ENCODE measurements at places on chromosomes 5 and 9. TPM values are rescaled to one million over a fixed set of nuclear protein-coding genes. Genes with fewer than 3 reads are reported as not detected.

DNA sequence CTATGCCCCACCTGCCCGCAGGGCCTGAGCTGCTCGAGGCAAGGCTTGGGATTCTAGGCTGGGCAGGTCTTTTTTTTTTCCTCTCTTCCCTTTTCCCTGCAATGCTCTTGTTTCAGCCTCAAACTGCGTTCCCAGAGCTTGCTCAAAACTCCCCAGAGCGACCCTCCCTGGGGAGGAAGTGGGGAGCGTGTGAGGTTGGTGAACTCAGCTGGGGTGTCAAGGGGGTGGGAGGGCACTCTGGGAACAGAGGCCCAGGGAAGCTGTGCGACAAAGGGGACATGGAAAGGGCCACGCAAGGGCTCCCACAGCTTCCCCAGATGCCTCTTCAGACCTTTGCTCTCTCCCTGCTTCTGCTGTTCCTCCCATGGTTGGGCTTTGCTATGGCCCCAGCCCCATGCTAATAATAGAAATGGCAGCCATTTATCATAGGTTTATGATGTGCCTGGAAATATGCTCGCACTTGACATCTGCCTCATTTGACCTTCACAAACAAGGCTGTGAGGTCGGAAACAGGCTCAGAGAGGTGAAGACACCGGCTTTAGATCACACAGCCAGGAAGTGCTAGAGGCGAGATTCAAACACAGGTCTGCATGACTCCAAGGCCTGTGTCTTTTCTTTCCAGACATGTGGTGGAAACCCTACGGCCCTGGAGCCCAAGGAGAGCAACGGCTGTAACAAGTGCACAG lies 40.9 kb upstream of the IL17B start:
- H3K27ac ChIP-seq: no peak overlapping the region
- no peaks in the 10 kb centered on the region for H3K27me3 ChIP-seq
- peaks cover 7% of the 10 kb centered on the region for H3K4me1 ChIP-seq
- no peak overlapping the region for H3K4me3 ChIP-seq
- DNase-seq: no peak
- H3K36me3 ChIP-seq: no peaks in the 10 kb centered on the region

SLC23A1 gene
- total RNA-seq: not detected

- H3K27me3 ChIP-seq: no peaks in the 10 kb centered on the region
- H3K27ac ChIP-seq: no peak overlapping the region
- no peak for DNase-seq
- H3K4me1 ChIP-seq: peaks cover 4% of the 10 kb centered on the region
Observed at GRCh38 chr9:89837934-89838310, 233.1 kb downstream of the GADD45G start.

DNA sequence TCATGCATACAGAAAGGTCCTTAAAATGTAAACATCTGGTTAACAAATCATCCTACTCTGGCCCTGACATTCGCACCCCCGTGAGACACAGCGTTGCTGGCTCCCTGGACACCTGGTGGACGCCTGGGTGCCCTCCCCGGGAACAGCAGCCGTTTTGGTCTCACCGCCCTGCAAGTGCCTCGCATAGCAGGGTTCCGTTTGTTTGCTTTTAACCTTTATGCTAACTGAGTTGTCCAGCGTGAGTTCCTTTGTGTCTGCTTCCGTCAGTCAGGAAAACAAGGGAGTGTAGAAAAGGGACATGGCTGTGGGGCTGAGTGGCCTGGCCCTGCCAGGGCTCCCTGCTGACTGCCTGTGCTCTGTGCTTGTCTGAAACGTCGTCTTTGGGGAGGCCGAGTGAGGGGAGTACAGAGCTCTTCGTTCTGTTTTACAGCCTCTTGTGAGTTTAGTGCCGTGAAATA lies 91.8 kb upstream of the CACNA1B start:
- no peak overlapping the region for H3K27ac ChIP-seq
- no peaks in the 10 kb centered on the region for H3K27me3 ChIP-seq
- peak; percentile 42 for DNase-seq
- peaks cover 7% of the 10 kb centered on the region for H3K4me1 ChIP-seq
- peaks cover 41% of the 10 kb centered on the region for H3K36me3 ChIP-seq

- H3K27me3 ChIP-seq: no peaks in the 10 kb centered on the region
- H3K36me3 ChIP-seq: no peaks in the 10 kb centered on the region
- H3K4me3 ChIP-seq: no peak overlapping the region
- no peak for DNase-seq
Observed at GRCh38 chr5:22432905-22433304, 420.2 kb downstream of the CDH12 start.

GRCh38 chr9:112472996-112473395 lies 13.6 kb upstream of the KIAA1958 start:
- peaks cover 24% of the 10 kb centered on the region for H3K36me3 ChIP-seq
- no peak overlapping the region for H3K27ac ChIP-seq
- no peaks in the 10 kb centered on the region for H3K27me3 ChIP-seq
- H3K4me1 ChIP-seq: no peaks in the 10 kb centered on the region

ECSCR gene
- 1.6 TPM for total RNA-seq

CPLANE1 gene
- total RNA-seq: 11.6 TPM

GRCh38 chr5:21121213-21121612 lies 1133.2 kb upstream of the CDH18 start:
- no peak overlapping the region for H3K27ac ChIP-seq
- H3K4me1 ChIP-seq: 0 out of 2 replicates have a peak, but pooled peaks cover 3% of the 10 kb centered on the region
- peaks cover 2% of the 10 kb centered on the region for H3K36me3 ChIP-seq

FOXD4 gene
- total RNA-seq: 0.22 TPM

GRCh38 chr5:173915310-173916014 lies 27.3 kb downstream of the CPEB4 start:
- H3K4me3 ChIP-seq: peak overlapping the region; percentile 46
- H3K27ac ChIP-seq: no peak overlapping the region
- no peaks in the 10 kb centered on the region for H3K36me3 ChIP-seq
- DNase-seq: no peak
- H3K4me1 ChIP-seq: peaks cover 3% of the 10 kb centered on the region

DNA sequence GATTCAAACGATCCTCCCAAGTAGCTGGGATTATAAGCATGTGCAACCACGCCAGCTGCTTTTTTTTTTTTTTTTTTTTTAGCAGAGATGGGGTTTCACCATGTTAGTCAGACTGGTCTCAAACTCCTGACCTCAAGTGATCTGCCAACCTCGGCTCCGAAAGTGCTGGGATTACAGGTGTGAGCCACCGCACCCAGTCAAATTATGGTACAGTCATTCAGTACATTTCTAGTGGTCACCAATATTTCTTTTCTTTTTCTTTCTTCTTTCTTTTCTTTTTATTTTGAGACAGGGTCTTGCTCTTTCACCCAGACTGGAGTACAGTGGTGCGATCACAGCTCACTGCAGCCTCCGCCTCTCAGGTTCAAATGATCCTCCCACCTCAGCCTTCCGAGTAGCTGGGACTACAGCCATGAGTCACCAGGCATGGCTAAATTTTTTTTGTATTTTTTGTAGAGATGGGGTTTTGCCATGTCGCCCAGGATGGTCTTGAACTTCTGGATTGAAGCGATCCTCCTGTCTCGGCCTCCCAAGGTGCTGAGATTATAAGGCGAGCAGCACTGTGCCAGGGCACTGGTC lies 25.4 kb upstream of the DCP2 start:
- H3K27me3 ChIP-seq: no peaks in the 10 kb centered on the region
- no peak for DNase-seq
- no peaks in the 10 kb centered on the region for H3K4me1 ChIP-seq
- H3K36me3 ChIP-seq: peaks cover 7% of the 10 kb centered on the region
- no peak overlapping the region for H3K4me3 ChIP-seq
- H3K27ac ChIP-seq: no peak overlapping the region

DNA sequence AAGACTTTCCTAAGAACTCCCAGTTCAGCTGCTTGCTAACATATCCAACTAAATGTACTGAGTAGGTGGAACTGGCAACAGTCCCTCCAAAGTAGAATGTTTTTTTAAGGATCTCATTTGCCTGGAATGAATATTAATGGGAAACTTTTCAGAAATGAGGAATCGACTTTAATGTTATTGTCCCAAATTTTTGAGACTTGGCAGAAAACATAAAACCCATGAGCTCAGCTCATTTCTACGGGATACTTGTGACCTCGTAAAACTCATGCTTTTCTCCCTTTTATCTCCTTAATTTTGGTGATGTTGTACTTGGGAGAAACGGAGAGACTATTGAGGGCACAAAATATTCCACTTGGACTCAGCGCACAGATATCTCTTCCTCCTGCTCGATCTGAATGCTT lies 296.8 kb downstream of the EBF1 start:
- no peaks in the 10 kb centered on the region for H3K36me3 ChIP-seq
- no peaks in the 10 kb centered on the region for H3K4me1 ChIP-seq
- no peak overlapping the region for H3K4me3 ChIP-seq
- no peak for DNase-seq

DNA sequence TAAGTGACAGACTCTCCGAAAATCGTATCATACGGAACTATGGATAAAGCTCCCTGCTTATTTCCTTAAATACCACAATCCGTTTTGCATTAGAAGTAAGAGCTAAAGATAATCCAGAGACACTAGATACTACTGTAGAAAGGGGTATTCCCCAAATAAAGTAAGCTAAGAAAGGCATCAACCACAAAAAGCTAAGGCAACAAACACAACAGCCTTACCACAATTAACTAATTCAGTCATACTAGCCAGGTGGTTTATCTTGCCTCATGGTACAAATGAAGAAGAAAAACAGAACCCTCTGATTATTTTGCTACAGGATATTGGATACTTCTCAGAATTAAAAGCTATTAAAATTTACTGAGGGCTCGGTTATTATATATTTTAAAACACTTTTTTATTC lies 14.1 kb downstream of the ERP44 start:
- no peaks in the 10 kb centered on the region for H3K27me3 ChIP-seq
- H3K36me3 ChIP-seq: no peaks in the 10 kb centered on the region
- no peak overlapping the region for H3K27ac ChIP-seq
- DNase-seq: no peak
- peaks cover 2% of the 10 kb centered on the region for H3K4me1 ChIP-seq

SLC25A2 gene
- total RNA-seq: not detected

ACER2 gene
- total RNA-seq: 8.9 TPM

BHMT2 gene
- not detected for total RNA-seq

- no peak for DNase-seq
- H3K27ac ChIP-seq: no peak overlapping the region
- no peaks in the 10 kb centered on the region for H3K36me3 ChIP-seq
- H3K4me1 ChIP-seq: no peaks in the 10 kb centered on the region
- no peak overlapping the region for H3K4me3 ChIP-seq
Observed at GRCh38 chr5:10946050-10946449, 185.0 kb upstream of the DAP start.

- peaks cover 13% of the 10 kb centered on the region for H3K36me3 ChIP-seq
- H3K27ac ChIP-seq: no peak overlapping the region
- H3K27me3 ChIP-seq: no peaks in the 10 kb centered on the region
- DNase-seq: peak; percentile 78
Observed at GRCh38 chr9:111663301-111663823, 2.0 kb downstream of the GNG10 start.

- H3K4me1 ChIP-seq: no peaks in the 10 kb centered on the region
- no peaks in the 10 kb centered on the region for H3K36me3 ChIP-seq
- H3K27me3 ChIP-seq: no peaks in the 10 kb centered on the region
Observed at GRCh38 chr5:135094339-135095051, 60.5 kb upstream of the PITX1 start.

DNA sequence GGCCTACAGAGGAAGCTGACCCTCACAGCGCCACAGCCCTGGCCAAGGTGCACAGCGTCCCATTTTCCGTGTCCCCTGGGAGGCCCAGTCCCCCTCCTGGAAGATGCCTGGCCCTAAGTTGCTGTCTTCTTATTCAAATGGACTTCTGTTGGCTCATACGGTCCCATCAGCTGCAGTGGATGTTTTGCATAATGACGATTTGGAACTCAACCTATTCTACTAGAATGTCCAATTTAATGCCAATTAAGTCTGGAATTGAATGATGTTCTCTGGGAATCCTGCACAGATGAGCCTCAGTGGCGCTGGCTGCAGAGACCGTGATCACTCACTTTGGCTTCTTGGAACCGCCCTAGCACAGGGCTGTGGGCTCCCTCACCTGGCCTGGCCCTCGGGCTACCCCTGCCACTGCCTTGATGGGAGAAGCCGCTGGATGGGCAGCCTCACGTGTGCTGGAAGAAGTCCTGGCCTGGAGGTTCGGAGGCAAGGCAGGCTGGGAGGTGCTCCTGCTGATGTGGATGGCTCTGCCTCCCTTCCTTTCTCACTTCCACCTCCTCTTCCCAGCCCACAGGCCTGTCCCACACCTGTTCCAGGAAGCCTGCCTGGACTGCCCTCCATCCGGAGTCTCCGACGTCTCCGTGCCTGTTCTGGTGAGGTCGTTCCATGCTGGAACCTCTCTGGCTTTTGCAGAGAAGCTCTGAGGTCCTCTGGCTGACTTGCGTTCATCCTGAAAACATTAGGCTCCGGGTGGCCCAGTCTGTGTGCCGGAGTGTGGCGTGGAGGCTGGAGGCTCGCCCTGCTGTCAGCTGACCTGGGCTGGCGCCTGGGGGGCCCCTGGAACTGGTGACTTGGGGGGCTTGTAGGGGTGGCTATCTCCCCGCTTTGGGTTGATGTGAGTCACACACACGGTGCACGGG lies 147.1 kb downstream of the RXRA start:
- no peaks in the 10 kb centered on the region for H3K27me3 ChIP-seq
- no peaks in the 10 kb centered on the region for H3K4me1 ChIP-seq
- no peak for DNase-seq
- H3K36me3 ChIP-seq: no peaks in the 10 kb centered on the region

- no peaks in the 10 kb centered on the region for H3K4me1 ChIP-seq
- no peak for DNase-seq
- H3K27ac ChIP-seq: no peak overlapping the region
Observed at GRCh38 chr5:56585999-56586691, 229.2 kb upstream of the MAP3K1 start.

- DNase-seq: peak; percentile 35
- no peak overlapping the region for H3K27ac ChIP-seq
- H3K4me3 ChIP-seq: no peak overlapping the region
- H3K36me3 ChIP-seq: no peaks in the 10 kb centered on the region
- peaks cover 6% of the 10 kb centered on the region for H3K4me1 ChIP-seq
- no peaks in the 10 kb centered on the region for H3K27me3 ChIP-seq
Observed at GRCh38 chr5:59358005-59358861, 535.3 kb downstream of the PDE4D start.

ALAD gene
- 13.2 TPM for total RNA-seq

GRCh38 chr9:75993434-75993833 lies 103.0 kb downstream of the PCSK5 start:
- DNase-seq: no peak
- no peak overlapping the region for H3K4me3 ChIP-seq
- no peaks in the 10 kb centered on the region for H3K27me3 ChIP-seq
- peaks cover 3% of the 10 kb centered on the region for H3K4me1 ChIP-seq
- no peak overlapping the region for H3K27ac ChIP-seq

All from H9 (cell line).